GM12865 (cell line): ENCODE measurements at places on chromosomes 6 and 20.

DNA sequence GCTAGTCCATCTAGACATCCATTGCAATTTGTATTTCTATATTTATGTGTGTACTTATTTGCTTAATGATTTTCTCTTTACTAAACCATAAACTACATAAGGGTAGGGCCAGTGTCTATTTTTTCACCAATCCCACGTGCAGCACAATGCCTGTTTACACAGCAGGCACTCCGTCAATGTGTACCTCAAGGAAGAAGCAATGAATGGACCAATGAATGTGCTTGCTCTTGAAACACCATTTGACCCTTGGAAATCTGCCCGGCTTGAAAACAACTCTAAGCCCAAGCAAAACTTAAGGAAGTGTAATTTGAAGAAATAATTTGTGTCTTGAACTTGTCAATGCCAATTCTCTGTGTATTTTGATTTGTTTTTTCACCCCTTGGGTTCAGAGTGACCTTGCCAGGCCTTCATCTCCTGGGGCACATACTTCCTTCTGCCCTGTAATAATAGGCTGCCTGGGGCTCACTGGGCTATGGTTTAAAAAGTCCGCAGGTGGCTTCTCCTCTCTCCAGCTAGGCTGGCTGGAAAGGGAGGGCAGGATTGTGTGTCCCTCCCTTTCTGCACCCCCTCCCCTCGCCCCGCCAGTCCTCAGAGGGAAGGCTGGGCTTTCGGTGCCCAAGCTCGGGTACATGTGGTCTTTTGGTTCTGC lies 140.8 kb upstream of the ARMC2 start:
- DNase-seq, result no peak

GRCh38 chr6:19880066-19880465 lies 42.9 kb downstream of the ID4 start:
- DNase-seq, result no peak

DNA sequence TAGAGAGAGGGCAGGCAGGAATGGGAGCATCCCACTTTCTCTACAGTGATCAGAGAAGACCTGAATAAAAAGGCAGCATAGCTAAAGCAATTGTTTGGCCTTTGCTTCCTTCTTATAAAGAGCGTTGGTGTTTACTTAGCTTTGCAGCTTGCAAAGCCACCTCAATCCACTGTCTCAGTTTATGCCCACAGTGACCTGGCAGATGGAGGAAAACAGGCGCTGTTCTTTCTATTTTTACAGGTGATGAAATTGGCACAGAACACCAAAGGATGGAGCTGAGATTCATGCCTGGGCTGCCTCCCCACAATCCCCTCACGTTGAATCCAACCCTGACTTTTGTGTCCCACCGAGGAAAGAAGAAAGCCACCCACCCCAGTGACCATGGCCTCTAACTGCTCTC lies 130.5 kb downstream of the TTLL2 start:
- no peak for DNase-seq

GRCh38 chr6:1226277-1227099 lies 85.4 kb upstream of the FOXQ1 start:
- DNase-seq, result no peak

DNA sequence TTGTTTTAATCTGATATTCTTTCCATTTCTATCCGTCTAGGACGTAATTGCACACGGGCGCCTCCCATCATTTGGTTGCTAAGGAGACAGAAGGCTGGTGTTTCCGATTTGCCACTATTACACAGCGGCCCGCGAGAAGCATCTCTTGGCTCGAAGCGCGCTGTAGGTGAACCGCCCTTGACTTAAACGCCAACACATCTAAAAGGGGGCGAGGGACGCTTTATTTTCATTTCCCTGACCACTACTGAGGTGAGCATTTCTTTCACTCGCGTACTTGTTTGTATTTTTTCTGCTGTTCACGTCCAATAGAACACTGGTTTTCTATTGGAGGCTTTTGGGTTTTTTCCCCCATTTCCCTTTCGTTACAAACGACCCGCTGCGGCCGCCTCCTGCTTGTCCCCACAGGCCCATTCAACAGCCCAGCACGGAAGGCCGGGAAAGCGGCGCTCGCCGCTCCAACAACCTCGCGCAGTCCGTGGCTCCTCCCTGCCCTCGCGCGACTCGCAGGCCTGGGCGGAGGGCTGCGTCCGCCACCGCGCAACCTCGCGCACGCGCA lies 505 bp upstream of the WRNIP1 start:
- DNase-seq, result peak; percentile 74

DNA sequence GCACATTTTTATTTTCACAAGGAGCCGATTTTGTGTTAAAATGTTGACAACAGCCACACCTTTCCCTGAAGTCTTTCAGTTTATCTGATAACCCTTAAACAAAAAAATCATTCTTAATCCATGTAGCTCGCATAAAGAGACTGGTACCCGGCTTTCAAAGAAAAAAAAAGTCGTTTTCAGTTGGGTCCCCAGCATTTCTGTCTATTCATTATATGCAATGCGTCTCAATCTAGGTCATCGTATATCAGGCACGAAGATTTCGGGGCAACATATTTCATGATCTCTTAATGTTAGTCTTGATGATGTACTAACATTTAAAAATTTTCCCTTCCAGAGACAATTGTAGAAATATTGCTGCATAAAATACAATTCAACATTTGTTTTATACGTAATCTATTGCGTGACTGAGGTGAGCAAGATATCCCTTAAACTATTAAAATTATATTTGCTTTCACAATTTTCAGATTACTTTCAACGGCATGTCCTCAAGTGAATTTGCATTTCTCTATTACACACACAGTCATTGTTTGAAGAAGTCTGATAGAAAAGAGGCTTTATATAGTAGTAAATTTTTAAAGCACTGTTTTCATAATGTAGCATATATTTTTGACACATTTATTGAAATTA lies 2.9 kb upstream of the TUBB2B start:
- no peak for DNase-seq

GRCh38 chr6:164344801-164345291 lies 930.3 kb downstream of the QKI start:
- no peak for DNase-seq

DNA sequence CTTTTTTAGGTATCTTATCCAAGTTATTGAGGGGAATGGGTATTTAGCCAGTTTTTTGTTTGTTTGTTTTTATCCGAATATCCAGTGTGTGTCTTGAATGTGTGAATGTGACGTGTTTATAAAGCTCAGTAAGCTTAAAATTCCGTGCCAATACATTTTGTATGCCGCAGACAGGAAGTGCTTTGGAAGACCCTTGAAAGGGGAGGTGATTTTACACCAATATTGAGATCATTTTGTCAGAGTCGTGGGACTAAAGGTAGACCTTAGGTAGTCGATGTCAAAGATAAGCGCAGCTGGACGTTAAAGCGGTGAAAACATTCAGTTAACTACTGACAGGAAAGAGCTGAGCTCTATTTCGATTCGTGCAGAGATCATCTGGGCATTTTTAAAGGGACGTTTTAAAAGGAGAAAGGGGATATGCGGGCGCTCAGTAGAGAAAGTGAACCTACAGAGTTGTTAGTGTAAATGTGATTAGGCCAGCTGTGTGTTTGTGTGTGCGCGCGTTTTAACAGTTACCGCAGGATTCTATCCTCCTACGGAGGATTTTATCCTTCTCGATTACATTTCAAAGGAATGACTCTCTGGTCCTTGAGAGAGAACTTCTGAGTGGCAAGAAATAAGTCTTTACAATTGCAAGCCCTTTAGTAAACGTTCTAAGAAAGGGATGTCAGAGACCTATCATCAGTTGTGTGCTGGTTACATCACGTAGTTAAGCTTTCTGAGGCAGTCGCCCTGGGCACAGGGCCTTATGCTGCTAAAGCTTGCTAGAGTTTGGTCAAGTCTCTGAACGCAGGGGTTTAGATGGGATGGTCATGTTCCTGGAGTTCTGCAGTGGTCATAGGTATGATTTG lies 625 bp upstream of the ECHDC1 start:
- DNase-seq, result peak; percentile 33

DNA sequence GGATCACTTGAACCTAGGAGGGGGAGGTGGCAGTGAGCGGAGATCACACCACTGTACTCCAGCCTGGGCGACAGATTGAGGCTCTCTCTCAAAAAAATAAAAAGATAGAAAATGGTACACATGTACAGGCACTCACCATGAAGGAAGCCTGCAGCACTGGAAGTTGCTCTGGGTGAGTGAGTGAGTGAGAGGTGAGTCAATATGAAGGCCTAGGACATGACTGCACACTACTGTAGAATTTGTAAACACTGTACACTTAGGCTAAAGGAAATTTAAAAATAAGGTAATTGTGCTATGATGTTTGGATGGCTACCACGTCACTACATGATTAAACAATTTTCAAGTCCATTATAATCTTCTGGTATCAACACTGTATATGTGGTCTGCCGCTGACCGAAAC lies 216.2 kb downstream of the FOXC1 start:
- DNase-seq, result no peak

GRCh38 chr6:140354296-140354695 lies 979.8 kb upstream of the CITED2 start:
- no peak for DNase-seq

DNA sequence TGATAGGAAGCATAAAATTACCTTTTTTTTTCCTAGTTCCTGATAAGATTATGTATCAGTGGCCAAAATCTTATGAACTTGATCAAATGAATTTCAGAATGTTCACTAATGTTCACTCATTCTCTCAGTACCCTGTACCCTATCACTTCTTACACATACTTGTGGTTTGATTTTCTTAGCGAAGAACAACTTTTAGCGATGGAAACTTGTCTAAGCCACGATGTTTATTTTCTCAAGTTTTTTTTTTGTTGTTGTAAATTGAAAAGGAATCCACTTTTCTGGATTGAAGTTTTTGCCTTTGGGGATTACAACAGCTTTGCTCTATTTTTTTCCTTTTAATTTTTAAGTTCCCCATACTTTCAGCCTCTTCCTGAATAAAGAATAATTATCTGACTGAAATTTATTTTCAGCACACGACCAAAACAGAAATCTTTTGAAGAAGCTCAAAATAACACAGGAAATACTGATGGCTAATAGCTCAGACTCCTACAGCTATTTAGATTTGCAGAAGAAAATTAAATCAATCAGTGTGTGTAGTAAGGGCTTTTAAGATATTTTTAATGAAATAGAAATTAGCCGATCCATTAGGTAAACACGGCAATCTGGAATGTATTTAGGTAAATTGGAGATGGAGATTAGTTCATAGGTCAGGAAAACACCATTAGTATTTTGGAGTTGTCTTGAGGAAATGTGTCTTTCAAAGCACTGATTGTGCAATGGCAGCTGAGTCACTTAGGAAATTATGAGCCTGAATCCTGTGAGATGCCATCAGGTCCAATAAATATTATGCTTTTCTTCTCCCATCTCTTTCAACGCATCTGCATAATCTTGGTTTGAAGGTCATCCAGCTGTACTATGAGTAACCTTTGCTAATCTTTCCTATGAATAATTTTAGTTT lies 217.5 kb downstream of the GJA1 start:
- DNase-seq, result no peak

DNA sequence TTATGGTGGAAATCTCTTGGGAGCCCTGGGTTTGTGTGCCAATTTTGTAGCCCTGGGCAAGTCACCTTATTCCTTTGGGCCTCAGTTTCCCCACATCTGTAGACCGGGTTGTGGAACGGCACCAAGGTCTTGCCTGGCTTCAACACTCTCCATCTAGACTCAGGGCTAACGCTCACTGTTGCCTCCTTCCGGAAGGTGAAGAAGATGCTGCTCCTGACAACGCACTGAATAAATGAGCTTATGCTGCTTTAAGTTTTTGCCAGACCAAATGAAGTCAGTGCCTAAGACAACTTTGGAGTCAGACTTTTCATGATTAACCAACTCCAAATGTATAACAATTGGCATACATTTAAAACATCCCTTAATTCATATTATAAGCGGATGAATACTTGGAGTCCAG lies 53.1 kb downstream of the PSMG4 start:
- DNase-seq, result no peak

DNA sequence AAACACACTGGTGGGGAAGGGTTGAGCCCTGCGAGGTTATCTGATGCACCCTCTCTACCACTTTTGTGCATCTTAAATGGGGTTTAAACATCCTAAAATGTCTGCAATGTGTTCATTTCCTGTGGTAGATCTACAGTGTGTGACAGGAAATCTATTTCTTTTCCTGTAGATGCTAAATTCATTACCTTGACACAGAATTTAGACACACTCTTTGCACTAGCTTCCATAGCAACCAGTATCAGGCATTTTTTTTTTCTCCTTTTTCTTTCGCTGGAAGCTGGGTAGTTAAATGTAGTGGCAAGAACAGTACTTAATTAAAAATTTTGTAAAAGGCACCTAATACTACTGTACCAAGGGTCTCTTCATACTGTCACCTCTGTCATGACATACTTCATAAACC lies 141.1 kb downstream of the RFPL4B start:
- no peak for DNase-seq

- DNase-seq, result no peak
These were observed 60.2 kb downstream of the PHF20 start for GRCh38 chr20:35831971-35832370.

GRCh38 chr6:125193208-125193607 lies 39.6 kb downstream of the TPD52L1 start:
- DNase-seq, result no peak

- no peak for DNase-seq
These were observed 242.7 kb upstream of the TAB2 start for GRCh38 chr6:149074832-149075258.

GRCh38 chr20:5078399-5078958 lies 41.3 kb downstream of the PCNA start:
- DNase-seq, result peak; percentile 98

- no peak for DNase-seq
These were observed 333.0 kb downstream of the RFPL4B start for GRCh38 chr6:112680091-112680490.

GRCh38 chr20:35129647-35130069 lies 17.5 kb downstream of the EDEM2 start:
- no peak for DNase-seq

DNA sequence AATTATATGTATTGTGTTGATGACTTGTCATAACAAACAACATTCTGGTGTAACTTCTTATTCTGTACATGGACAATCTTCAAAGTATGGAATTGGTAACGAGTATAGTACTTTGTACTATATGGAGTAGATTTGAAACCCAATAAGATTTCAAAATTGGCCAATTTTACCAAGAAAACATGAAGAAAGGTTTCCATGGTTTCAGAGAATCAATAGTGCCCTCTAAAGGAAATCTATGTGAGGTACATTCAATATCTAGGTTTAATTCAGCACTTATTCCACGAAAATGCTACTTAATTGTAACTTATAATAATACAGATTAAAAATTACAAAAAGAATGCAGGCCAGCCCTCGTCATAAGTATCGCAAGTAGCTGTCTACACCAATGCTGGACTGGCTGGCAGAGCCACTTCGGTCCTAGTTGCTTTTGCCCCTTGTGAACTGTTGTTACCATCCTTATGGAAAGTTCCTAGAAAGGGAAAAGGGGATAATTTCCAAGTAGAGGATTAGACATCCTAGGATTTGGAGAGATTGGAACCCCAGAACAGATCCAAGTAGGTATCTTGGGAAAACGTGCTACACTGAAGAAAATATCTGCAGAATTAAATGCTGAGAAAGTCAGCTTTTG lies 70.9 kb downstream of the LCA5 start:
- peak; percentile 30 for DNase-seq

DNA sequence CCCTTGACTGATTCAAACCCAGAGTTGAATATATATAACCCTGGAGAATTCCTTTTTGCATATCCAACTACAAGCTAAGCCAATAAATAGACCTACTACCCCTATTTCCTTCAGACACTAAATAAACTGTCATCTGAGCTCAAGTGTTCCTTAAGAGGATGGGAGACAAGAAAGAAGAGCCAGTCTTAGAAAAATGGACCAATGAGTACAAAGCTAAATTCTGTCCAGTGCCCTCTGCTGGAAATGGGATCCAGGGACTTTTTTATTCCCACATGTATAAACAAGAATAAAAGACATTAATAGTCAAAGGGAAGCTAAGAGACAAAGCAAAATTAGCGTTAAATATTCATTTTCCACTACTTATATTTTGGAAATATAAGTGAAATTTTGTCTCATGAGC lies 4.8 kb downstream of the PPP1R10 start:
- no peak for DNase-seq
